ENCODE measurements at places on chromosomes 13 and 19.

GRCh38 chr19:16585808-16586476, 13.7 kb upstream of the SLC35E1 start:
- DNase-seq = no peak

- no peak for DNase-seq
Measured at GRCh38 chr13:95684418-95684817, 7.5 kb downstream of the DNAJC3 start.

- no peak for DNase-seq
Measured at GRCh38 chr19:718991-719512, 10.3 kb downstream of the PALM start.

DNA sequence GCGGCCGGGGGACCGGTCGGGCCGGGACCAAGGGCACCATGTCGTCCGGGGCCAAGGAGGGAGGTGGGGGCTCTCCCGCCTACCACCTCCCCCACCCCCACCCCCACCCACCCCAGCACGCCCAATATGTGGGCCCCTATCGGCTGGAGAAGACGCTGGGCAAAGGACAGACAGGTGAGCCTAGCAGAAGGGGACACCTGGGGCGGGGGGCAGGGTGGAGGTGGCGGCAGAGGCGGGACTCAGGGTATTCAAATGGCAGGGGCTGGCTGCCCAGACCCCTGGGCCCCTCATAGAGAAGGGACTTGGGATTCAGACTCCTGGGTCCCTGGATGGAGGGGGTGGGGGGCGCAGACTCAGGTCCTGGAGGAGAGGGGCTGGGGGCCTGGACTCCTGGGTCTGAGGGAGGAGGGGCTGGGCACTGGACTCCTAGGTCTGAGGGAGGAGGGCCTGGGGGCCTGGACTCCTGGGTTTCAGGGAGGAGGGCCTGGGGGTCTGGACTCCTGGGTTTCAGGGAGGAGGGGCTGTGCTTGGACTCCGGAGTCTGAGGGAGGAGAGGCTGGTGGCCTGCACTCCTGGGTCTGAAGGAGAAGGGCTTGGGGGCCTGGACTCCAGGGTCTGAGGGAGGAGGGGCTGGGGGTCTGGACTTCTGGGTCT, 735 bp downstream of the BRSK1 start:
- no peak for DNase-seq

- DNase-seq = no peak
Measured at GRCh38 chr19:35743640-35744429, 1.4 kb downstream of the U2AF1L4 start.

DNA sequence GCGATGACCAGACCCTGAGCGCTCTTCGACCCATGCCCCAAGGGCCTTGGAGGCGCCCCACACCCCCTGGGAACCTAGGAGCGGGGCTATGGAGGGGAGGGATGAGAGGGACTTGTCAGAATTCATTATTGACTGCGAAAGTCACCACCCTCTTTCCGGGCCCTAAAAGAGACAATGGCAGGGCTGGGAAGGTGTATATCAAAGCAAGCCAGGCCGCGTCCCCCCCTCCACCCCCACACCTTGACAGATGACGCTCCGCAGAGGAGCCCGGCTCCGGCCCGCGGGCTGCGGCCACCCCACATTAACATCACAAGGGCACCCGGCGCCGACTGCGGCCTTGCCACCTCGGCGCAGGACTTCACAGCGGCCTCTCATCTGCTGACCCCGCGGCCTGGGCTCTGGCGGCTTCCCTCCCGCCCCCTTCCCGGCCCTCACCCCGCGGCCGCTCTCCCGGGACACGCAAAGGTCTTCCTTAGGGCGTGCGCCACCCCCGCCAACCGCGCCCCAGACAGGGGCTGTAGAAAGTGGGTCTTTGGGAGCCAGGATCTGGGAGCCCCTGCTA, 2.4 kb downstream of the CDX2 start:
- no peak for DNase-seq

- no peak for DNase-seq
Measured at GRCh38 chr19:8323781-8324185, 2.5 kb downstream of the RPS28 start.

DNA sequence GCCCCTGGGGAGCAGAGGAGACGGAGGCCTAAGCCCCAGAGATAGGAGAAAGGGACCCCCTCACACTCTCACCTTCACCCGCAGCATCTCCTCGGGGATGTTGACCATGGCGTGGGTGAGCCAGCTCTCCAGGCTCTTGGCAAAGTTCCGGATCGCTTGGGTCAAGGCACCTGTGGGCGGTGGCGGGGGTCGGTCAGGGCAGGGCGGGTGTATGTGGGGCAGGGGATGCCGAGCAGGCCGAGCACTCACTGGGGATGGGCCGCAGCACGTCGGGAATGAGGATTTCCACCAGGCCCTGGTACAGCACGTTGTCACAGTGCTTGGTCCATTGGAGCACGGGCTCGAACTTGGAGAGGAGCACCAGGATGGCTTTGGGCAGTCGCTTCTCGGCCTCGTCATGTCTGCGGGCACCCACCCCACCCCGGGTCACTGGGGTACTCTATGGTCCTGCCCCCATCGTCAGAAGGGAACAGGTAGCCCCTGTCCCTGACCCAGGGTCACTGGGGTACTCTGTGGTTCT, 13.1 kb downstream of the DCAF15 start:
- no peak for DNase-seq

Measured in NCI-H460 (cell line).